Calu3 (cell line): ENCODE measurements at places on chromosomes 16 and 17.

DNA sequence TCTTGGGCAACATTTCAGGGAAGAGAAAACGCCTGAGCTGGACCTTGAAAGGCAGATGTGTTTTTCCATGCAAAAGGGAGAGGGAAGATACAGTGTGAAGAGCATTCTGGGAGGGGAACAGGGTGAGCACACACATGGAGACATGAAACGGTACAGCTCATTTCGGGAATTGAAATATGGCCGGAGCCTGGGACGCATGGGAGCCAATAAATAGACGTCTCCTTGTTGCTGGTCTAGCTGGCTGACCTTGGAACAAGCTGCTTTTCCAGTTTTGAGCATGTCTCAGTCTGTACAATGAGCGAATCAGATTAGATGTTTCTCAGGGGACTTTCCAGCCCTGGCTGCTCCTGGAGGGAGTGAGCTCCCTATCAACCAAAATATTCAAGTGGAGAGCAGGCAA lies 63.6 kb downstream of the ASIC2 start:
- H3K27ac ChIP-seq, result no peak overlapping the region
- no peaks in the 10 kb centered on the region for H3K4me1 ChIP-seq
- H3K36me3 ChIP-seq, result no peaks in the 10 kb centered on the region
- no peak overlapping the region for H3K4me3 ChIP-seq
- peaks cover 63% of the 10 kb centered on the region for H3K27me3 ChIP-seq

DNA sequence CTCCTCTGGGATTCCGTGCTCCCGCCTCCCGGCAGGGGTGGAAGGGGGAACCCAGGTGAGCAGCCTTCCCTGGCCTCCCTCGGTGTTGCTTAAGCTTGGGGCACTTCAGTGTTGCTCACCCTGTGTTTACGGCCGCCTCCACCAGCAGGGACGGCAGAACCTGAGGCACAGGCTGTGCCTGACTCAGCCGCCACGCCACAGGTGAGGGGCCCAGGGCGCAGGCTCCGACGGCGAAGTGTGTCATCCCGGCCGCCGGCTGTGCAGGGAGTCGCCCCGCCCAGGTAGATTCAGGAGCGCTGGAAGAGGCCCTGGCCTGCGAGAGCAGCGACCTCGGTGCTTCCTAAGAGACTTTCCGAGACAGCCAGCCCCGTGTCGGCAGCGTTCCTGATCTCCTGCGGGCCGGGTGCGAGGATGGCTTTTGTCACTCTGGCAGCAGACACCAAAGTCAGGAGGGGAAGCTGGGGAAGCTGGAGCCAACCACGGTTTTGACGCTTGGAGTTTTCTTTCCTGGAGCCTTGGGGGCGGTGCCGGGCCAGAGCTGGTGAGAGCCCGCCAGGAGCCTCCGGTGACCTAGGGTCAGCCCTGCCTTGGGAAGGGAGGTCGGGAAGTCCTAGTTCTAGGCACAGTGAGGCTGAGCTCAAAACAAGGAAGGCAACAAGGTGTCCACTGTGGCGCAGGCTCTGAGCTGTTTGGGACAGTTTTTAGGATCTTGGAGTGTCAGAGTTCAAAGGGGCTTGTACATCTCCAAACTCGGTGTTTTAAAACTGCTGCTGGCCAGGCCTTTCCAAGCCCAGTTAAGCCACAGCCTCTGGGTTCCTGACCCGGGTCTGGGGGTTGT lies 2.1 kb downstream of the GSE1 start:
- H3K36me3 ChIP-seq, result peaks cover 51% of the 10 kb centered on the region
- peak overlapping the region; percentile 71 for H3K27ac ChIP-seq
- H3K27me3 ChIP-seq, result no peaks in the 10 kb centered on the region

- no peaks in the 10 kb centered on the region for H3K36me3 ChIP-seq
- no peak for DNase-seq
Measured at GRCh38 chr16:79097771-79098170, 502.8 kb downstream of the MAF start.

- H3K4me1 ChIP-seq, result peaks cover 11% of the 10 kb centered on the region
- peaks cover 11% of the 10 kb centered on the region for H3K36me3 ChIP-seq
- H3K27me3 ChIP-seq, result no peaks in the 10 kb centered on the region
- DNase-seq, result no peak
- H3K27ac ChIP-seq, result no peak overlapping the region
- H3K4me3 ChIP-seq, result no peak overlapping the region
Measured at GRCh38 chr17:683499-684254, 31.0 kb downstream of the VPS53 start.
